ENCODE measurements at places on chromosomes 3 and 15.

DNA sequence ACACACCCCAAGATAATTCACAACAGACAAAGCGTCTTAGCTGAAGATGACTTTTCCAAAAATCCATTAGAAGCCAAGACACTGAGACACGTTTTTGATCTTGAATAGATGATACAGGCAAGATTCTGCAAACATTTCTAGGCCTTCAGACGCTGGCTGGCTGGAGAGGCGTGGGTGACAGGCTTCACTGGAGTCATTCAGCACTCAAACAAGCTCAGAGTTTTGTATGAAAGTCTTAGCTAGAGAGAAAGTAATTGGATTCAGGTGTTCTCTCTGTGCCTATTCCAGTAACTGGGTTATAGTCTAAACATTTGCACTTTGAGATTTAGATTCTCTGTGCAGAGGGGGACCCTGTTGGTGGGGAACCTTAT, 147.7 kb upstream of the BHLHE40 start:
- no peak for DNase-seq

- DNase-seq: no peak
Measured at GRCh38 chr3:193708270-193708669, 115.3 kb downstream of the OPA1 start.

- DNase-seq: no peak
Measured at GRCh38 chr15:41578736-41579383, 19.8 kb downstream of the TYRO3 start.

- no peak for DNase-seq
Measured at GRCh38 chr3:194671511-194671899, 486 bp downstream of the LSG1 start.

DNA sequence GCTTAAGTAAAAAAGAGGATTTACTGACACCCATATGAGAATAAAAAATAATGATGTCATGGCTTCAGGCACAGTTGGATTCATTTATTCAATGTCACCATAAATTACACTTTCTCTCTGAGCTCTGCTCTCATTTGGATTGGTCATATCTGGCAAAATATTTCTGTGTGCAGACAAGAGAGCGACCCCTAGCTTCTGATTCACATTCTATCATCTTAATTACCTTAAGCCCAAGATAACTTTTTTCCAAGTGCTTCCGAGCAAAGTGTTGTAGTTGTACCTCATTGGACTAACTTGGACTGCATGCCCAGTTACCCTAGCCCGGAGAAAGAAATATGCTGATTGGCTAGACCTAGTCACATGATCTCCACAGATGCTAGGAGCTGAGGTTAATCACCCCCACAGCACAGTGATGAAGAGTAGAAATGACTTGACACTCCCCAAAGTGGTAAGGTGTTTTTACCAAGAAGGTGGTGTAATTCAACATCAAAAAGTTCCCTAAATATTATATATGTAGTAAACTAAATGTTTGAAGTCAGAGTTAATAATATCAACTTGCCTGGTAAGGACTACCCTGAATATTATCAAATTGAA, 552.2 kb upstream of the SUCLG2 start:
- DNase-seq: no peak

DNA sequence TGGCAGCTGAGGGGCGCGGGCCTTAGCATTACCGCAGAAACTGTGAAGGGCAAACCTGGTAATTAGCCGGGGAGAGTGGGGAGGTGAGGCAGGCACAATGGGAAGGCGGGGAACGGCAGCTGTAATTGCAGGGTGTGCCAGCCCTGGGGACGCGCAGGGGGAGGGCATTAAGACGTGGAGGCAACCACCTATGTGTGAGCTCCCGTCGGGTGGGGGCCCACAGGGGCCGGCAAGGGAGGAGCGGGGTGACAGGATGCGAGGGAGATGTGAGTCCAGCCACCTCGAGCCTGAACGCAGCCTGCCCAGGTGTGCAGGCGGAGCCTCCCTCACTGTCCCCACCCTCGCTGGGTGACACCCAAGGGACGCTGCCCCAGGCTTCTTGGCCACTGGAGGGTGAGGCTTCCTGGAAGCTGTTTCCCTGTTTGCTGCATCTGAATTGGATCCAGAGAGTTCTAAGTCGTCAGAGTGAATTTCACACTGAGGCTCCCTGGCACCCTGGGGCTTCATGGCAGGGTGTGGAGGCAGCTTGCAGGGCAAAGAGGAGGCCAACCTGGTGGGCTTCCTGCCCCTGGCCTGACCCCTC, 130.6 kb upstream of the MEF2A start:
- no peak for DNase-seq

GRCh38 chr15:80180468-80180867, 27.7 kb downstream of the FAH start:
- DNase-seq: no peak

- DNase-seq: no peak
Measured at GRCh38 chr15:42092398-42093318, 1.7 kb downstream of the PLA2G4D start.

Data from substantia nigra (tissue), 51 donors.